DMS53 (cell line): ENCODE measurements at places on chromosomes 3 and 15.

- DNase-seq: peak; percentile 53
These were observed 54.9 kb downstream of the CCNL1 start for GRCh38 chr3:157104928-157105652.

- no peak for DNase-seq
These were observed 19.5 kb downstream of the PRKCD start for GRCh38 chr3:53180305-53181023.

- DNase-seq: peak; percentile 75
These were observed 219.9 kb downstream of the TCF12 start for GRCh38 chr15:57138349-57138788.

- DNase-seq: peak; percentile 61
These were observed 101.3 kb downstream of the DPH6 start for GRCh38 chr15:35444557-35445204.

GRCh38 chr15:28078191-28078719, 20.9 kb downstream of the OCA2 start:
- DNase-seq: no peak

- no peak for DNase-seq
These were observed 34.5 kb downstream of the TIGIT start for GRCh38 chr3:114328345-114328744.

DNA sequence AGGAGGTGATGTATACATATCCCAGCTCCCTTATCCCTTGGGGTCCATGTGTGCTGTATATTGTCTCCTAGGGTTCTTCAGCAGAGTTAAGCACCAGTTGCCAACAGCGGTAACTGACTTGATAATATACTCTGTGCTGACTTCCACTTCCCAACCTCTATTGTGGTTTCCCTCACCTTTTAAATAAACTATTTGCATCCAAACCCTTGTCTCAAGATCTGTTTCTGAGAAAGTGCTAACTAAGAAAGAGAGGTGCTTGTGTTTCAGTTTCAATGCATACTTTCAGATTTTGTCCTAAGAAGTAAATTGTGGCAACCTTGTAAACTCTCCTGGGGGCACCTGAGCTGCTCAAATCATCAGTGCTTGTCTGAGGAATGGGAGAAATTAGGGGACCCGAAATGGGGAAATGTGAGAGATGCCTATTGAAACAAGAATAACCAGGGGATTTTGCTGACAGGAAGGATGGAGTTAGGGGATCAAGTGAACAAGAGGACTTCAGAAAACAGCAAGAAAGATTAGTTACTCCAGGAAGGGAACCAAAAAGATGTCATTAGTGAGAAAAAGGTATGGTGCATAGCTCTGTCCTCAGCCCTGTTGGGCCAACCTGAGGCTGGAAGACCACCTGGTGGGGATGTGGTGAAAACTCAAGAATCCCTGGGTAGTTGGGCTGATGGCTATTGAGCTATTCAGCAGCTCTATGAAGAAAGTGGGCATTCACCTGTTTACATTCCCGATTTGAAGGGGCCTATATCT, 50.9 kb upstream of the MRPL3 start:
- DNase-seq: no peak

DNA sequence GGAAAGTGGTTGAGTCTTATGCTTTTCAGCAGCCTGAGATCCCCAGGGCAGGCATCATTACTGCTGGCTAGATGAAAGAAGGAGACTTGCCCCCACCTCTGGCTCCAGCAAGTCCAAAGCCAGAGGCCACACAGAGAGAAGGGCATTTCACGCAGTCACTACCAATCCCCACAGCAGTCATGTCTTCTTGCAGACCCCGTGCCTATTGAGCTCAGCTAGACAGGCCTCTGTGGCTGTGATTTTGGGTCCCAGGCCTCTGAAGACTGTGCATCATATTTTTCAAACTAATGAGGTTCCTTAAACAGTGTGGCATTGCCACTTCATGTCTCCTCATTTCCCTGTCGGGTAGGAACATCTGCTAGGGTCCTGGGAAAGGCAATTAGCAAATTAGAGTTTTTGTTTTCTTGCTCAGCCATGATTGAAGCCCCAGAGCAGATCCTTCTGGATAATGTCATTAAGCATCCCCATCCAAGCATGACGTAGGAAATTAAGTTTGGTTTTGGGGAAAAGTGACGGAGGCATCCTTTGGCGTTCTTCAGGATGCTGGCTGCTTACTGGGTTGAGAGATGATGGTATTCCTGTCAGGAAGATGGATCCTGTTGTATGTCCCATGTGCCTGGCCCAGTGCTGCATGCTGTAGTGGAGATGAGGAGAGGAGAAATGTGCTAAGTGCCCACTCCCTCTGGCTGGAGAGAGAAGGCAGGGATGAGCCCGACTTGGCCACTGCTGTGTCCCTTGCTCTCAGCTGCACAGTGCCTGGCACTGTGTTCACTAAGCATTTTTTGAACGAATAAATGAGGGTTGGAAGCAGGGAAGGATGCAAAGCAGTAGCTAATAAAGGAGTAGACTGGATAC, 7.0 kb downstream of the SPSB4 start:
- no peak for DNase-seq

DNA sequence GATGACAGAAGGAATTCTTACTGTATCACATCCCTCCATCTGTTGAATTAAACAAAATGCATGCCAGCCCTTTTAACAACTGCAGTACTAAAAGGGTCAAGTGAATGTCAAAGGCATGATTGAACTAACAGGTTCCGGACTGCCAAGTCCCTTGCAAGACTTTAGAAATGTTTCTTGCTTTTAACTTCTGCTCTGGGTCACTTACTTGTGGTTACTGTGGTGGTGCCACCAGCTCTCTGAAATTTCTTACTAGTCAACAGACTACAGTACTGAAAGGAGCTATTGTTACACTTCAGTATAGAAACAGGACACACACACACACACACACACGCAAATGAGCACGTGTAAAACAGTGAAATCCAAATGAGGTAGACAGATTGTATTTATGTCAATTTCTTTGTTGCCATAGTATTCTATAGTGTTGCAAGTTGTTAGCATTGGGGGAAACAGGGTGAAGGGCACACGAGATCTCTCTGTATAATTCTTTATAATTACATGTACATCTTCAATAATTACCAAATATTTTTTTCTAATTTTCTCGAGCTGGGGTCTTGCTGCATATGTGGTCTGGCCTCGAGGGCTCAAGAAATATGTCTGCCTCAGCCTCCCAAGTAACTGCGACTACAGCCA, 79.9 kb upstream of the SLC25A26 start:
- DNase-seq: no peak

DNA sequence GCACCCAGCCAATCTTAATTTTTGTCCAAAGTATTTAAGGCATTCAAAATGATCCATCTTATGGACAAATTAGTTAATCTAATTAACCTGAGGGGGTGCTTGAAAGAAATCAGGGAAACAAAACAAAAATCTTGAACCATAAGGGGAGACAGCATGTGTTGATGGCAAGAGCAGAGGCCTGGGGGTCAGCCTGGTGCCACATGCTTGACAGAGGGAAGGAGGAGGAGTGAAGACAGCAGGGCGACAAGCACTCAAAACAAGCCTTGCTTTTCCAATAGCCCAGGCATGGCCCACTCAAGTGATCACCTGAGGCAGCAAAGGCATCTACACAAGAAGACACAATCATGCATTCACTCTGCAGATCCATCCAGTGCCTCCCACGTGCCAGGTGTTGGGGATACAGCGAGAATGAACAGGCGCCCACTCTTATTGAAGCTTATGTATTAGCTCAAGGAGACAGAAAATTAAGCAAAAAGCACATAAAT, 25.0 kb upstream of the MGLL start:
- DNase-seq: no peak

- no peak for DNase-seq
These were observed 1.3 kb downstream of the GMPS start for GRCh38 chr3:155871746-155872158.
